ENCODE measurements at places on chromosomes 1 and 21.
A peak's percentile ranks its signal among the peaks of the same experiment; 100 is the strongest.

GRCh38 chr1:210626341-210626740, 297.6 kb downstream of the HHAT start:
- peak; percentile 23 for DNase-seq

DNA sequence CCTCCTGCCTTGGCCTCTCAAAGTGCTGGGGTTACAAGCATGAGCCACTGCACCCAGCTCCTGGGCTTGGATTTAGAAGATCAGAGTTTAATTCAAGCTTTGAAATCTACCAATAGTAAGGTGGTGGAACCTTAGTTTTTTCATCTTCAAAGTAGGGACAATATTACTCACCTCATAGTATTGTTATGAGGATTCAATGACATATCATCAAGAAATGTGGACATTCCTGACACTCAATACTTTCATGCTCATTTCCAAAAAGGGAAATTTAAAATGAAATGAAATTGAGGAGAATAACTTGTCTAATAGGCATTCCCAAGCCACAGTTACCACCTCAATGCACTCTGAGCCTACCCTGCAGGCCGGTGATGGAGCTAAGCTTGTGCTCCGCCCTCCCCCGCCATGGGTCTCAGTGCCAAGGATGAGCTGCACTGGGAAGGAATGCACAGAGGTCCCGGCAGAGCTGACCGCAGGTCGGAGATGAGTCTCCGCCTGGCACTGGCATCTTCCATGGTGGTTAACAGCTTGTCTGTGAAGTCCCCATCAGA, 56.5 kb upstream of the BCAR3 start:
- DNase-seq, result peak; percentile 98

DNA sequence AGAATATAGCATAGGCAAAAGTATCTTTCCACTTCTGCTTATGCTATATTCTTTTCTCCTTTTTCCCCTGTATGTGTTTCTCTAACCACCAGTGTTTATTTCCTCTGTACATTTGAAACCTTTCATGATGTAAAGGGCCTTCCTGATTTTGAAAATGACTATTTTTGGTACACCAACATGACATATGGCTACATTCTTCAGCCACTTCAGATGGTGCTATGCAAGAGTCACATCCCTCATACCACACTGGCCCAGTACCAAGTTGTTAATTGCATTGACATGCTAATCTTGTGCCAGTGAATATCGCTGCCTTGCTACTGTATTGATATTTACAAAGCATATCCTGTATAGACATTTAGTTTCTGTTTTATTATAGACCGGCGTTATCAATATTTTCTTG, 408.7 kb downstream of the NCAM2 start:
- peak; percentile 11 for DNase-seq

GRCh38 chr1:109517337-109517736, 7.8 kb upstream of the AMIGO1 start:
- no peak for DNase-seq

GRCh38 chr1:154878371-154879037, 8.4 kb upstream of the KCNN3 start:
- peak; percentile 53 for DNase-seq

DNA sequence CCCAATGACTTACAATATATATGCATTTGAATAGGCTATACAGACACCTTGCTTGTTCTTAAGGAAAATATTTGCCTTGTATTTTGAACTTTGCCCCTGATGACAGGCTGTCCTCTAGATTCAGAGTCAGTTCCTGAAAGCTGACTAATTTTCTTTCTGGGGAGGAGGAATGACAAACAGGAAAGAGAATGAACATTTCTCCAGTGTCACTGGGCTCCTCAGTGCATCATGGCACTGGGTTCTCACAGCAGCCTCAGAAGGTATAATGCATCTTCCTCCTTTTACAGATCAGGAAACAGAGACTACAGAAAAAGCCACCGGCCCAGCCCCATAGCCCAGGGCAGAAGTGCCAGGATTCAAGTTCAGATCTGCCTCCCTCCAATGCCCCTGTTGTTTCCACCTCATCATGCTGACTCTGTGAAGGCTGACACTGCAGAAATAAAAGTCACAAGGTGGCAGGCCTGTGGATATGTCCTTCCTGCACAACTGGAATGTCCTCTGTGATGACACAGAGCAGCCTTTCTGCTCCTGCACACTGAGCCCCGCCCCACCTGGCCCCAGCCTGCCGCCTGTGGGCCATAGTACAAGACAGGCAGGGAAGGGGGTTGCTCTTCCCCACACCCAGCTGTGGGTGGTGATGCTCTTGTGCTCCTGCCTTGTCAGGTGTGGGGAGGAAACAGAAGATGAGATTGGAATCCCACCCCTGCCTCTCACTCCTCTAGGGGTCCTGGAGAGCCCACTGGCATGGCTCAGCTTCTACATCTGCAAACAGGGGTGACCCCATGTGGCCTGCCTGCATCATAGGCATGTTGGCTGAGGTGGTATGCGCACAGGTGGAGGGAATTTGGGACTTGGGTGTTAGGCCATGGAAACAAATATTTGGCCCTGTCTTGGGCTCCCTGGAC, 6.4 kb downstream of the TTC22 start:
- no peak for DNase-seq

DNA sequence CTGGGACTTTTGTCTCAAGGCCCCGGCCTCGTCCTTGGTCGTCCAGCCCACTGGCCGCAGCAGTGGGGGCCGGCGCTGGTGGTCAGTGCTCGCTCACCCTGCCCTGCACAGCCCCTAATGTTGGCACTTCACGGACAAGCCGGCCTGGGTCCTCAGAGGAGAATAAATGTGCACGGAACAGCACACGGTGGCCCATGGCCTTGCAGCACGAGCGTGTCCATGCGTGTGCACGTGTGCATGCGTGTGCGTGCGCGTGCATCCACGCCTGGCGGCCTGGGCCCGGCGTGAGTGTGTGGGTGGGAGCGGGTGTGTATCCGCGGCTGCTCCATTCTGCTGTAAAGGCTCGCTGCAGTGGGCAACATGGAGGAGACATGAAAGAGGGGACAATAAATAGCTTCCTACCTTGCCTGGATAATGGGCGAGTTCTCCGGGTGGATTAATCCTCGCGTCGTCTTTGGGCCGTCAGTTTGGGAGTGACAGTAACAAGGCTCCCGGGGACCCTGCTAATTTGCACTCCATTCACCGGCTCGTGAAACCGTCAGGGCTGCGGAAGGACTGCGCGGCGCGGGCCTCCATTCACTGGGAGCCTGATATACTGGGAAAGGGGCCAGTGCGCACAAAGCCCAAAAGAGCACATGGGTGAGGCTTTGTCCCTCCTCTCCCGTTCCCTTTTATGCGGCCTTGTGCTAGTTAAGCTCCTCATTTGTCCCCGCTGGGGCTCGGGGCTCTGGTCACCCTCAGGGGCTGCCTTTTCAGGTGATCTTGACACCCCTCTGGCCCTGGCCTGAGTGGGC, 142.8 kb downstream of the PRDM16 start:
- DNase-seq, result no peak

DNA sequence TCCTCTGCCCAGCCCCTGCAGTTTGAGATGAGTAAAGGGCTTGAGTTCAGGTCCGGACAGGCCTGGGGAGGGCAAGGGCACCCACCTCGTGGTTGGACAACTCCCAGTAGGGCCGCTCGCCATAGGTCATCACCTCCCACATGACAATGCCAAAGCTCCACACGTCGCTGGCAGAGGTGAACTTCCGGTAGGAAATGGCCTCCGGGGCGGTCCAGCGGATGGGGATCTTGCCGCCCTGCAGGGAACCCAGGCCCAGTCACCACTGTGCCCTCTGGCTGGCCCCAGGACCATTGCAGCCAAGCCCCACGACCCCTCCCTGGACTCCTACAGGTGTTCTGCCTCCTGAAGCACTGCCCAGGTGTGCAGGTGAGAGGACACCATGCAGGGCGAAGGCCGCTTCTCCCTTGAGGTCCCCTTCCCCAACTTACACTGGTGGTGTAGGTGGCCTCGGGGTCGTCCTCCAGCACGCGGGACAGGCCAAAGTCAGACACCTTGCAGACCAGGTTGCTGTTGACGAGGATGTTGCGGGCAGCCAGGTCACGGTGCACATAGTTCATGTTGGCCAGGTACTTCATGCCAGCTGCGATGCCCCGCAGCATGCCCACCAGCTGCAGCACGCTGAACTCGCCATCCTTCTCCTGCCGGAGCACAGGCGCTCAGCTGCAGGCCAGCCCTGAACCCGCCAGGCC, 24.1 kb downstream of the EPHA2 start:
- no peak for DNase-seq

- DNase-seq, result no peak
These were observed 72.7 kb downstream of the DIRAS3 start for GRCh38 chr1:67977756-67978155.

GRCh38 chr1:26418865-26419349, 8.3 kb downstream of the LIN28A start:
- peak; percentile 25 for DNase-seq

DNA sequence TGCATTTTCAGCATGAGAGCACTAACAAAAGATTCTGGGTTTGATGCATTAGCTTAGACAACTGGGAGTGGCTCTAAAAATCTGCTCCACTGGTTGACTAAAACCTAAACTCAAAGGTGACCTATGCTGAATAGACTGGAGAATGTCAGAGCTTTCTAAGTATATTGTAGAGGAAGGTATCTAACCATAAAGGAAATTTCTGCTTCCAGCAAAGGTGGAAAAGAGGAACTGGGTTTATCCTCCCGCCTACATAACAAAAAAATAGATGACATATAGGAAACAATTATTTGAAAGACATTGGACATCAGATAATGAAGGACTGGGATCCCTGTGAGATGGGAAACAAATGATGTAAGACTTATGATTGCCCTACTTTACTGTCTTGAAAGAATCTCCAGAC, 35.8 kb upstream of the CR2 start:
- no peak for DNase-seq

- peak; percentile 97 for DNase-seq
These were observed 205.0 kb downstream of the HIVEP3 start for GRCh38 chr1:41713557-41714327.

DNA sequence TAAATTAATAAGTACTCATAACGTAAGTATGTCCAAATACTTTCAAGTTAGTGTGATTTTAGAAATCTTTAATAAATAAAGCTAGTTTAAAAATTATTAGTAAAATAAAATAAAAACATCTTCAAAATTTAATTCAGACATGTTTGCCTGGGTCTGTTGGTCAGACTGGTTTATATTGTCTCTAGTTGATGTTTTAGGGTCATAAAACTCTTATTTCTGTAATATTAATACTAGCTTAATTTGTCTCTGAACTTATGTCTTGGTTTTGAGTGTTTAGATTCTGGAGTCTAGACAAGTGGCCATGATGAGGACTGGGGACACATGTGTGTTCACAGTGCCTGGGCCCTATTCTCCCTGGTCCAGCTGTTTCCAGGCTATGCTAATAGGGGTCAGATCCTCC, 184.5 kb upstream of the TNR start:
- DNase-seq, result no peak

DNA sequence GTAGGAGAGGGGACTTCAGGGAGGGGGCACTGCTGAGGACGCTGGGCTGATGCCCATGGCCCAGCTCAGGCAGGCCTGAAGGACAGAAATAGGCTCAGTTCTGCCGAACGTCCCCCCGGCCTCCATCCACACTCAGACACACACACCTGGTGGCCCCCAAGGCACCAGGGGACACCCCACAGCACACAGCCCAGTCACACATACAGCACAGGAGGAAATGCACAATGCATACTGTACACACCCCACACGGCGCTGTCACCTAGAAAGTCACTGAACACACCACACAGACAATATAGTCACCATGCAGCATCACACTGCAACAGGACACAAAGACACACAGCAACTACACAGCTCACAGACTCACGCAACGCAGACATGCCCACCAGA, 562 bp downstream of the SYTL1 start:
- no peak for DNase-seq

- DNase-seq, result peak; percentile 12
These were observed 40.5 kb upstream of the KRTAP19-8 start for GRCh38 chr21:31078796-31079195.

DNA sequence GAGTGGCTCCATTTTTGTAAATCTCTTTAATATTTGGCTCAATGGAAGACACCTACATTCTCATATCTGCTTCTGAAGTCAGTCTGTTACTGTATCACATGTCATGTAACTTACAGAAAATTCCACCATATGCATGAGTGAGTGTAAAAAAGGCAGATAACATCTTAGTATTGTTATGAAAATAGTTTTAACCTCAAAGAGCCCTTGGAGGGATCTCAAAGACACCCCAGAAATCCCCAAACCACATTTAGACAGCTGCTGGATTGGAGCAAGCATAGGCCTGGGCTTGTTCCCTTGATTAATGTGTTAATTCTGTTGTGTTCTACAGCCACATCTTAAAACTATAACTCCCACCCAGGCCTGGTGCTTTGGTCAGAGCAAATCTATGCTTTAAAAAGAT, 16.9 kb downstream of the MACO1 start:
- no peak for DNase-seq

- DNase-seq, result peak; percentile 92
These were observed 4.4 kb upstream of the FMO2 start for GRCh38 chr1:171180670-171181069.

DNA sequence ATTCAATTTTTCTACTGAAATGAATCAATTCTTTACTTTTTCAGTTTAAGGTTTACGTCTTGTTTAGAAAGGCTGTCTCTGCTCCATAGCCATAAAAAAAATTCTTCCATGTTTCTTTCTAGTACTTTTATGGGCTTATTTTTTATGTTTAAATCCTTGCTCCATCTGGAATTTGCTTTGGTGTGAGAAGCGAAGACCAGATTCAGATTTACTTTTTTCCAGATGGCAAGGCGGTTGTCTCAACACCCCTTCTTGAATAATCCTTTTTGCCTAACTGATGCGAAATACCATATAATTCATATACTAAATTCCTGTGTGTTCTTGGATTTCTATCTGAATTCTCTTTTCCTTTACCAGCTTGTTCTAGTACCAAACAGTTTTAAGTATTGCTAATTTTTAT, 101.5 kb downstream of the C1orf94 start:
- no peak for DNase-seq

DNA sequence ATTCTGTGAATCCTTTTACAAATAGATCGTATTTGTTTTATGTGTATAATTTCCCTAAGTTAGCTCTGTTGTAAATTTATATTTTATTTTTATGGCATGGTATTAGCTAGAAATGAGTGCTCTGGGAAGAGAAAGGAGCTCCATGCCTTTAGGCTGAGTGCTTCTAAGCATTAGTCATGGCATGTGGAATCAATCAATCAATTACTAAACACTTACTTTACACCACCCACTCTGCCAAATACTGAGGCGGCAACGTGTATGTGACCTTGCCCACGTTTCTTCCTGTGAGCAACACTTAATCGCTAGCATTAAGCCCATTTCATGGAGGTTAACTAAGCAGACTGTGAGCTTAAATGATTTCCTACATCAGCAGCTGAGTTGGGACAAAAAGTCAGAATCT, 7.2 kb upstream of the BECN2 start:
- peak; percentile 88 for DNase-seq

- DNase-seq, result no peak
These were observed 18.5 kb downstream of the CLDN14 start for GRCh38 chr21:36461277-36461917.

DNA sequence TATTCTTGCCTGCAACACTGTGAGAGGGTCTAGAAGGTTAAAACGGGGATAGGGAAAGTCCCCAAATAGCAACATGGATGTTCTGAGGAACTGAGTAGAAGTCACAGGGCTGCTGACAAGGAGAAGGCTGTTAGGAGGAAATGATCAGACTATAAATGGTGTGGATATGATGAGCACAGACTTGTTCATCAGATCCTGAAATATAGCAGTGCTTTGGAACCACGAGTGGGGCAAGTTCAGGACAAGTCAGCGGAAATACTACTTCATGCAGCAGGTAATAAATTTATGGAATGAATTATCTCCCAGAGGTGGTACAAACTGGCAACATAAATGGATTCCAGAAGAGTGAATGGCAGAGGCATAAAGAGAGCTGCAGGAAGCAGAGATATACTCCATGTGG, 3.2 kb upstream of the KIAA0040 start:
- DNase-seq, result no peak

Measured in fibroblast of skin of scalp (primary cell).